ENCODE measurements at places on chromosomes 2 and 18.

DNA sequence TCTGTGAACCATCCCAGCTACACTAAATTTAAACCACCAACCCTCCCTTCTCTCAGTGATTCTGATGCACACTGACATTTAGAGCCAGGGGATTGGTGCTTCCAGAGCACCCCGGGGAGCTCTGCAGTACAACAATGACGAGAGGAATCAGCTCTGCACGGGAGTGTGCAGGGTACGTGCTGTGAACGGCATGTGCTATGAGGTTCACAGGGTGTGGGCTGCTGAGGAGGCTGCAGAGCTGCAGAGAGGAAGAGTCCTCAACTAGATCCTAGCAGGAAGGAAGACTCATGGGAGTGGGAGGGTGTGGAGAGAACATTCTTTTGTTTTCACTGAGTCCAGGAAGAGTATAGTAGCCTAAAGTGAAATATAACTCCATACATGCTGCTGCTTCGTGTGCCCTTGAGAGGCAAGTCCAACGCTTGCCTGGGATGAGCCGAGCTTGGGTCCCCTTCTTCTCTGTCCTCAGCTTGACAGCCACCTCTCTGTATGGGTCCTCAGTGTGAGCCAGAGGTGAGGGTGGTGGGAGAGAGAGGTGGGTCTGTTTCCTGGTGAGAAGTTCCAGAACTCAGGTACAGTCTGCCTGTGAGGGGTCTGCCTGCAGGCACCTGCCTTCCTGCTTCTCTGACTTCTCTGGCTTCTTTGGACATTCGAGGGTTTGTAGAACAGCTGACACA is 118.8 kb downstream of the CTIF start:
- peak; percentile 35 for DNase-seq

GRCh38 chr2:238569507-238570195 is 142.9 kb downstream of the ASB1 start:
- DNase-seq = no peak

DNA sequence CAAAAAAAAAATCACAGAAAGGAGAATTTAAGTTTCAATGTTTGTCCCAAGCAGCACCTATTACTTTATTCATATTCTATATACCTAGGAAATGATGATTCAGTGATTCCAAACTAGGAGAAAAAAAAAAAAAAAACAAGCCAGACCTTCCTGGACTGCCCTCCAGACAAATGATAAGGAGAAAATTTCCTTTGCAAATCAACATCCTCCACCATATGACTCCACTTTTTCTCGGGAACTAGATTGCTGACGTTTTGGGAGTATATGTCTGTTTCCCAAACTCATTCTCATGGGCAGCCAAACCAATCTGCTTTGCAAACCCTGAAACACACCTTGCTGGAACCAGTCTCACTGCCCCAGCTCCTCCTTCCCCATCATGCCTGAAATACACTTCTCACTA is 16.8 kb downstream of the AP1S3 start:
- no peak for DNase-seq

GRCh38 chr2:19848952-19849351 is 52.8 kb downstream of the TTC32 start:
- no peak for DNase-seq

DNA sequence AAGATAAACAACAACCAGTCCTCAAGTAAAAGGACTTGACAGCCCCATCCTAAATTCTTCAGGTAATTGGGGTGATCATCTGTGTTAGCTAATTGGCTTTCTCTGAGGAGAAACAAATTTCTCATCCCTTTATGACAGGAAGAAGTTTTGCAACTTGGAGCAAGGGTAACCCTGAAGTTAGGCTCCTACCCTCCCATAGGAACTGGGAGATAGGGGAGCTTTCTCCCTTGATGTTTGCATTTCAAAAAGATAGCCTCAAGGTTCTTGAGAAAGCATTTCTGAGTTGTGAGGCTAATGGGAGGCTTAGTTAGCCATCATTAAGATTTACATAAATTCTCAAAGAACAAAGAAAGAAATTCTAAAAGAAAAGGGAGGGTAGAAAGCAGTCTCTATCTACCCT is 95.4 kb downstream of the MAP2 start:
- DNase-seq = no peak

DNA sequence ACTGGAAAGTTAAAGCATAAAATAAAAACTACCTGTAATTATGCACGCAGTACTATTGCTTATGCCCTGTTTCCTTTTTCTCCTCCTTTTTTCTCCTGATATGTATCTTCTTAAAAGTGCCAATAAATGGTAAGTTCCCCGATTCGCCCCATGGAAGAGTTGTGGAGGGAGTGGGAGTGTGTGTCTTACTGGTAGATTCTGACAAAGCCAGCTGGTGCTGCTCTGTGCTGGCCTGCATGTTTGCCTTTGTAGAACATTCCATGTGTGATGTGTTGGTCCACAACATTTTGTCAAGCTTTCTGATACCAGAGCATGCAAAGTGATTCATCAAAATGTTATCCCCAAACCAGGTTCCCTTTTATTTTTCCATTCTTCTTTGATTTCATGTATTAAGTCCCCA is 356.9 kb upstream of the RAB12 start:
- DNase-seq = no peak

GRCh38 chr18:45447355-45448265 is 167.7 kb upstream of the SLC14A2 start:
- DNase-seq = no peak

DNA sequence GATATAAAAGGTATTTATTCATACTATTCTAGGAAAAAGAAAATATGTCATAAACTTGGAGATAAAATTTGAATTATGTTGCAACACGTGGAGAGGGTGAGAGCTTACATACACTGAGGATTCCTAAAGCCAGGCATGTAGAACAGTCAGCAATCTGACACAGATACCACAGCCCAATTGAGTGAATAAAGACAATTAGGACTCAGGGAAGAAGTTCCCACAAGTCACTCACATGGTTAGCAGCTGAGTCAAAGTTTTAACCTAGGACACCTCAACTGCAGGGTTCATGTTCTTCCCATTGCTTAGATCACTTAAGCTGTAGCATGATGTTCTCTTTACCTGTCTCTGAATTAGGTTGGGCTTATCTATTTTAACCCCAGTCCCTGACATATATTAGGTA is 189.5 kb downstream of the CMPK2 start:
- no peak for DNase-seq

- DNase-seq = no peak
Observed at GRCh38 chr2:132733094-132733493, 63.1 kb upstream of the LYPD1 start.

DNA sequence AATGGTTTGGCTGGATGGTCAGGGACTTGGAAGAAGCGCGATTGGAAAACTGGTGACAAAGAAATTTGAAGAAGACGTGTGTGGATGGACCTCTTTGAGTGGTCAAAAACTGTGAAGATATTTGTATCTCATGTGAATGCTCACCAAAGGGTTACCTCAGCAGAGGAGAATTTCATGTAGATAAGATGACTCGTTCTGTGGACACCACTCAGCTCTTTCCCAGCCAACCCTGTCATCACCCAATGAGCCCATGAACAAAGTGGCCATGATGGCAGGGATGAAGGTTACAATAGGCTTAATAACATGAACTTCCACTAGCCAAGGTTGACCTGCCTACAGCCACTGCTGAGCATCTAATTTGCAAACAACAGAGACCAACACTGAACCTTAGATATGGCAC is 248.3 kb downstream of the KCNE4 start:
- DNase-seq = no peak

DNA sequence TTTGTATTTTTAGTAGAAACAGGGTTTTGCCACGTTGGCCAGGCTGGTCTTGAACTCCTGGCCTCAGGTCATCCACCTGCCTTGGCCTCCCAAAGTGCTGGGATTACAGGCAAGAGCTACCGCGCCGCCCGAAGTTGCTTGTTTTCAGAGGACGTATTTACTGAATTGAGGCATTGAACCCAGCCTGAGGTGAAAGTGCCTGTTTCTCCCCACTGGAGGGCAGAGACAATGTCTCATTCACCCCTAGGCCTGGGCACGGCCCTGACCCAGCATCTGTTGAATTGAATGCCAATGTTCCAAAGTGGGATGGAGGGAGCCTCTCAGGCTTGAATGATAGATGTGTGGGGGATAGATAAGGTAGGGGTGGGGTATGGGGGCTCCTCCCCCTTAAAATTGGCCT is 4.5 kb upstream of the TMBIM1 start:
- no peak for DNase-seq

DNA sequence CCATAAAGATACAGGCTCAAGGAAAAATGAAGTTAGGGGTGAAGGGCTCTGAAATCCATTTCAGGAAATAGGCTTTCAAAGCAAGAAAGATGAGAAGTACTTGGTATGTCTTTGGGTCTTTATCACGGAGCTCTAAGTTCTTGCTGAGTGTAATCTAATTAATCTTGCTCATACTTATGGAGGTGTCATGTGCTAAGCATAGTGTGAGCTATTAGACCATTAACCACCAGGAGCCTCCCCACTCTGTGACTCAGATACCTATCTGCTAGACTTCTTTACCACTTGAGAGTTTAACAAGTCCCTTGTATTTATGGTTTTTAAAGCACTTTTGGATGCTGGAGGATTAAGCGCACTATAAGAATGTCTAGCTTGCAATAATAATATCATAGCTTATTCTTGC is 678.7 kb downstream of the EPHA4 start:
- DNase-seq = no peak

DNA sequence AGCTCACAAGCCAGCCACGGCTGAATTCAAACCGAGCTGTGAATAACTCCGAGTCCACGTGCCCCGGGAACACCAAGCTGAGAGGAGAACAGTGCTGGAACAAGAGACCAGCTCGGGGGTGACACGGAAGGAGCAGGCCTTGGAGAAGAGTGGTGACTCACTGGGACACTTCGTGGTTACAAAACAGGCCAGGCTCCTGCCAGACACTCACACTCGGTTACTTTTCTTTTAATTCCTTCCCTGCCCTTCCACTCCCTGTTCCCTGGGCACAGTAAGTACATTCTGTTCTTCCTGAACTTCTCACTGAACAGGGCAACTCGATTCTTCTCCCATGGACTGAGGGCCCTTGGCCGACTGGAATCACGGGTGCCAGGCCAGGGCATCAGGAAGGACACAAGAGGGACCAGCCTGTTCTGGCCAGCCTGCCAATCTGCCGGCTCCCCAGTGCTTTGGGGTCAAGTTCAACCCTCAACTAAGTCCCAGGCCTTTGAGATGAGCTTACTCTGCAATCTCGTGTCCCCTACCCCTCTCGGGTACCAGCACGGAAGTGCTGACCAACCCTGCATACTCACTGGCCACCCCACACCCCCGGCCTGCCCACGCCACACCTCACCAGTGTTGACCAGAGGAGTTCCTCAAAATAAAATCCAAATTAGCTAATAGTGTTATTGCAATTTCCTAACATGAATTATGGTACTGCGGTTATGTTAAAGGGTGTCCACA is 87.5 kb downstream of the TFCP2L1 start:
- DNase-seq = no peak

DNA sequence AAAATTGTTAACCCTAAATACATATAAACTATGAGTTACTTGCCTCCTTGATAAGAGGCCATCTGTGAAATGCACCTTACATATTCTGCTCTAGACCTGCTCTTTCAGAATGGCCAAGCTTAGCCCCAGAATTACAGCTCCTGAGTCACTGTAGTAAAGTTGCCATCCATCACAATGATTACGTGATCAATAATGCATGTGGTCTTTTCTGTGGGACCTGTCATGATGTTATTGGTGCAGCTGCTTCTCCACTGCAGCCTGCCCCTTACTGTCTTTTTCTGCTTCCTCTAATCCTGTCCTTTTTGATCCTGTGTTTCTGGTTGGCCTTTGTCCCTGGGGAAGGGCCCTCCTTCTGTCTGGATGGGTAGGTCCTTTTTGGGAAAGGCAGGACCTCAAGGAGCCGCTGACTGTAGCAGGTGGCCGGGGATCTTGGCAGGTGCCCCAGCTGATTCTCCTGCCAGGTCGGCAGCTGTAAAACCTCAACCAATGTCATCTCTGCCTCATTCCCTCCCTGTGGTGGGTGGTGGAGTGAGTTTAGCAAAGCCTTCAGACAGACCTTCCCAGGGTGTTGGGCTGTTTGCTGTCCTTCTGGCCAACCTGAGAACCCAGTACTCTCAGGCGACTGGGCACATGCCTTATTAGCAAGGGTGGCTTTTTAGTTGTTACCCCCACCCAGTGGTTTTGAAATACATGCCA is 126.2 kb upstream of the EML6 start:
- DNase-seq = no peak

GRCh38 chr2:128306081-128306930 is 12.4 kb downstream of the HS6ST1 start:
- DNase-seq = peak; percentile 68

DNA sequence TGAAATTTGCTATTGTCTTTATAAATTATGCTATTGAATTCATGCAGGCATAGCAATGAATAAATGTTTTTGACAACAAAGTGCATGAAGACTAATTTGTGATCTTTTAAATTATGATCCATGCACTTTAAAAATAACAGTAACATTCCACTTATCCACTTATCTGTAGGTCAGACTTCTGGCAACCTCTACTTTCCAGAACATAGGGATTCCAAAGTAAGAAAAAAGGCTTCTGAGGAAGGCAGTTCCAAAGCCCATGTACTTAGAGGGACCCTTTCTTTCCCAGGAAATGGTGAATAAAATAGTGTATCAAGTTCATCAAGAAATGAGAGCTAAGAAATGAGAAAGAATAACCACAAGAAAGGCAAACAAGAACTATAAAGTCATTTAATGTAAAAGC is 58.3 kb downstream of the VIL1 start:
- no peak for DNase-seq

DNA sequence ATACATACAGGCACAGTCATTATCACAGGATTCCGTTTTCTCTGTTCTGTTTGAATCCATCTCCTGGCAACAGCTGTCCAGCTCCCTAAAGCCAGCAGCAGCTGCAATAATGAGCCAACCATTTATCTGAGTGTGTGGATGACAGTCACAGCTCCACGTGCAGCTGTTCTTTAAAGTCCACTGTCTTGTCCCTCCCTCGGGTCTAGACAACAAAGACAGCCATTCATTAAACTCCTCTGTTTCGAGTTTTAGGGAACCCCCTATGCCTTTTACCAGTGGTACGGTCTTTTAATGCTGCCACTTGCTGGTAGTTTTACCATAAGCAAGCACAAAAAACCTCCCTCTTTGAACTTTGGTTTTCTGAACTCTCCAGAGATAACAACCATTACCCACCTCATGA is 16.0 kb upstream of the MSGN1 start:
- no peak for DNase-seq

GRCh38 chr18:44229693-44230108 is 451.0 kb upstream of the SETBP1 start:
- peak; percentile 72 for DNase-seq

DNA sequence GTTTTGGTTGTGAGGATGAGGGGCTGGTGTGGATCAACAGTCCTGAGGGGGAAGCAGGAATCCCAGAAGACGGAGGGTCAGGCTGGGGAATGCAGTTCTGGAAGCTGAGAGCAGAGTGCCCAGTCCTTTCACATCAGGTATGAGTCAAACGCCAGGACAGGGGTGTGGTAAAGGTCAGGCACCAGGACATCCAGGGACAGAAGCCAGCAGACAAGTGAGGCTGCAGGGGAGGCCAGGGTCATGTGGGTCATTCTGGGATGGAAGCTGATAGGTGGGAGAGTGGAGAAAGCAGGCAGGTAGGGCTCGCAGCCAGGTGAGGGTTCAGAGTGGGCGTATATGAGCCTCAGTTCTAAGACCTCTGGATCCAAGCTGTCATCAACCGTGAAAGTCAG is 12.8 kb upstream of the GNLY start:
- DNase-seq = no peak
